ENCODE measurements at places on chromosomes 7 and 10. TPM values are rescaled to one million over a fixed set of nuclear protein-coding genes. Genes with fewer than 3 reads are reported as not detected.

GRCh38 chr7:17921857-17922416 lies 18.4 kb downstream of the SNX13 start:
- DNase-seq, result no peak

- no peak for DNase-seq
These were observed 210.8 kb downstream of the CCSER2 start for GRCh38 chr10:84539216-84539615.

DNA sequence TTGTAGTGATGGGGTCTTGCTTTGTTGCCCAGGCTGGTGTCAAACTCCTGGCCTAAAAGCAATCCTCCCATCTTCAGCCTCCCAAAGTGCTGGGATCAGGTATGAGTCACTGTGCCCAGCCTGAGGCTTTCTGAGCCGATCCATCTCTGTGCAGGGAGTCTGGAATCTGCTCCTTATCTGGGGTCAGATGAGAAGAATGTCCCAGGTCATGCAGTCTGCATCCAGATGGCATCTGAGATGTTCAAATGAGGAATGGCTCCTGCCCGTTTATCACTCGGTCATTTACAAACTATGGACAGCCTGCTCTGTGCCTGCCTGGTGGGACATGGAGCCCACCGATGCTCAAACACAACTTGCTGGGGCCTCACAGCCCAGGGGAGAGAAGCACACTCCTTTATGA lies 11.1 kb upstream of the SLC18A3 start:
- no peak for DNase-seq

DNA sequence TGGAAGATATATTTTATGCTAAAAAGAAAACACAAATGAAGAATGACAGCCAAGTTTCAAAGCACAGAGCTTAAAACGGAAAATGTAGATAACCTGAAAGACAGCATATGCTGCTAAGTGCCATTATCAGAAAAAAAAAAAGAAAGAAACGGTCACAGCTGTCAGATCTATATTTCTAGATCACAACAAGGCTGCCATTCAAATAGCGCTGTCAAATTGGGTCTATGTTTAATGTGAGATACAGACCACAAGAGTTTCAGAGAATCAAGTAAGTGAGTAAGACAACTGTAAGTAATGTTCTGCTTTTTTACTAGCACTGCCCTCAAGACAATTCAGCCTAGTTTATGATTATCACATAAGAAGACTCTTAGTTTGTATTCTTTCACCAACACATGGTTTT lies 66.1 kb upstream of the RNF148 start:
- no peak for DNase-seq

- no peak for DNase-seq
These were observed 4.8 kb upstream of the ADD3 start for GRCh38 chr10:110002801-110003523.

DNA sequence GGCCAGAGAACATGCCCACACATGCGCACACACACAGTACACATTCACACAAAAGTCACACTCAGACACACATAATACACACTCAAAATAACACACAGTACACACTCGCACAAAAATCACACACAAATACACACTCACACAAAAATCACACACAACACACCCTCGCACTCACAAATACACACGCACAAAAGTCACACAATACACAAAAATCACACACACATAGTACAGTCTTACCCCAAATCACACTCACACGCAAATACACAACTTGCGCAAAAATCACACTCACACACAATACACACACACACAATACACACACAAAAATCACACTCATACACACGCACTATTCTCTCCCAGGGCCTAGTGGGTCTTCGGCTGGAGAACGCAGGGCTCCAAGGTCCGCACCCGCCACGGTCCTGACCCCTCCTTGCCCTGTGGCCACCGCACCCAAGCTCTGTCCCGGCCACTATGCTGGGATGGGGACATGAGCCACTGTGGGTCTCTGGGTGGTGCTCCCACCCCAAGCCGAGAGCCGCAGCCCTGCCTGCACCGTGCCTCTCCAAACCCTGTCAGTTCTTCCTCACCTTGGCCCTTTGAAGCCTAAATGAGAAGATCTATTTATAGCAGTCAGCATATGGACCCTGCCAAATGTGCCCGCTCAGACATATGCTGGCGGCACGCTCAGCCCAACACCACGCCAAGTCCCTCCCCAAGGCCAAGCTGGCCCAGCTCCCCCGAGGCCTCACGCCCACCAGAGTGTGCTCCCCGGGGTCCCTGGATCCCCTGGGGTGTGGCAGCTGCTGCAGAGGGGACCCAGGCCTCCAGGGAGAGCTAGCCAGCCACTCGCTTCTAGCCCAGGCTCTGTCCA lies 55.9 kb downstream of the ELFN1 start:
- DNase-seq, result no peak

GRCh38 chr7:44845451-44845850 lies 2.4 kb downstream of the H2AZ2 start:
- no peak for DNase-seq

GRCh38 chr7:28591041-28591674 lies 178.8 kb downstream of the CREB5 start:
- no peak for DNase-seq

COL13A1 gene
- not detected for total RNA-seq

MMP21 gene
- total RNA-seq, result not detected
